ENCODE measurements at places on chromosomes 4 and X.

DNA sequence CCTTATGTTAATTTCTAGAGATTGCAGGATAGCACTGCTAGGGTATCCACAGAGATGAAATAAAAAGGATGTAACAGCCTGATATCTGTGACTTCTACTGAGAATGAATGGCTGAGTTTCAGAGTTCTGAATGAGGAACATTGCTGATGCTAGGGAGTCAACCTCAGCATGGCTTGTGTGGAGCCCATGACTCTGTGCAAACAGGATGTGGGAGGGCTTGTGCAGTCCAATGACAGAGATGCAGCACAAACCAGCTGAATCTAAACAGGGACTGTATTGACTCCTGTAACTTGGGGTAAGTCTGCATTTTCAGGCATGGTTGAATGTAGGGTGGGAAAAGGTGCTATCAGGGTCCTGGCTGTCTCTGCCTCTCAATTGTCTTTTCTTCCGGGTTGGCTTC, 5.3 kb upstream of the RASL11B start:
- DNase-seq: no peak

GRCh38 chr4:153497091-153497531, 31.0 kb downstream of the TMEM131L start:
- no peak for DNase-seq

DNA sequence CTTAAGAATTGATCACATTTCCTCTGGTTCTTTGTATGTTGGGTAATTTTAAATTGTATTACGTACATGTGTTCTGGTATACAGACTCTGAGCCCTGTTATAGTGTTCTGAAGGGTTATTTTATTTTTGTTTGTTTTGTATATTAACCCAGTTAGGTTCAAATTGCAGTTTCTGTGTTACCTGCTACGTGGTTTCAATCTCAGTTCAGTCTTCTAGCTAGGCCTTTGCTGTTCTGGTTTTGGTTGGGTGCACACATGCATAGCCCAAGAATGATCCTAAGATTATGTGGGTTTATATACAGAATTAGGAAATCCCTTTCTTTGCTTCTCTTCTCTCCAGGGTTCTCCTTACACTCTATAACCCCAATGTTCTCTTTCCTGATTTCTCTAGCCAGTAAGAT, 161.0 kb downstream of the PPP1R2C start:
- DNase-seq: no peak

- DNase-seq: no peak
Observed at GRCh38 chrX:133555782-133556458, 140.6 kb upstream of the GPC4 start.

- no peak for DNase-seq
Observed at GRCh38 chr4:128848461-128848860, 39.0 kb downstream of the JADE1 start.

- DNase-seq: no peak
Observed at GRCh38 chrX:150406596-150406995, 43.5 kb downstream of the MAMLD1 start.

DNA sequence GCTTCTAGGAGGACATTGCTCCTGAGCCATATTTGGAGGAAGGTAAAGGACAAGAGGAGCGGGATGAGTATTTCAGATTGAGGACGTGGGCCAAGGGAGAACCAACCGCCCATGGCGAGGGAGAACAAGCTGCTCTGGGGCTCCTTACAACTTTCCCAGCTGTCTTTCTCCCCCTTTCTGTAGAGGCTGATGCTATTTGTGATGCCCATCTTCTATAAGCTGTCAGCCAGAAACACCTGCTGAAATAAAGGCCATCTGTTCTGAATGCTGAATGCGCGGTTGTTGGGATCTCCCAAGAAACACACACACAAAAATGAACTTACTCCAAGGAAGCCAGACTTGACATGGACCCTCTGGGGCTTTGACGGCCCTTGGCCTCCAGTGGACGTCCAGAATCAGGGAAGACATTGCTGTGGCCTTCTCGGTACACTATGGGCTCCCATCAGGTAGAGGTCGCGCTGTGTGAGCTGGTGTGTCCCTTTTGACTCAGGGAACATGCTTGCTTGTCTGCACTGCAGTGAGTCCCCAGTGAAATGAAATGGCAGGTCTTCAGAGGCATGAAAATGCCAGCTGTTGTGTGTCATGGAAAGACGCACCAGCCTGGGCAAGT, 30.9 kb downstream of the RWDD4 start:
- DNase-seq: no peak

DNA sequence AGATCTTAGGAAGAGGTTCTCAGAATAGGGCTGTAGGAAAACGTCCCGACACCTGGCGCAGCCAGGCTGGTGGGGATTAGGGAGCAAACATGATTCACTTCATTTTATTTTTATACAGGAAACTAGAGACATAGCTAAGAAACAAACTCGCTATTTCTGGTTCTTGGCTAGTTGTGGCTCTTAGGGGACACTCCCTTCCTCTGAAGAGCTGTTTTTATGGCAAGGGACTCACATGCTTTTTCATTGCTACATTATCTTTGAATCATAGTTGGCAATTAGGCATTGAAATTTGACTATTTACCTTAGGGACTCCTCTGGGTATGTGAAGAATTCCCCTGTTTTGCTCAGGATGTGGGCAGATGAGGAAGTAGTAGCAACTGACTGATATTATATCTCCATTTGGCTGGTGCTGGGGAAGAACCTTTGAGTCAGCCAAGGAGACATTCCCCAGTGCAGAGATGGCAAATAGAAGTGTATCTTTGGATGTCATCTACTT, 174.5 kb downstream of the SMIM20 start:
- DNase-seq: no peak

- DNase-seq: no peak
Observed at GRCh38 chr4:151753056-151753455, 7.8 kb downstream of the GATB start.

Data from D341Med (cell line).